Esophagus squamous epithelium (tissue), 5 donors: ENCODE measurements at places on chromosomes 1 and 21. TPM values are rescaled to one million over a fixed set of nuclear protein-coding genes. Genes with fewer than 3 reads are reported as not detected.

DNA sequence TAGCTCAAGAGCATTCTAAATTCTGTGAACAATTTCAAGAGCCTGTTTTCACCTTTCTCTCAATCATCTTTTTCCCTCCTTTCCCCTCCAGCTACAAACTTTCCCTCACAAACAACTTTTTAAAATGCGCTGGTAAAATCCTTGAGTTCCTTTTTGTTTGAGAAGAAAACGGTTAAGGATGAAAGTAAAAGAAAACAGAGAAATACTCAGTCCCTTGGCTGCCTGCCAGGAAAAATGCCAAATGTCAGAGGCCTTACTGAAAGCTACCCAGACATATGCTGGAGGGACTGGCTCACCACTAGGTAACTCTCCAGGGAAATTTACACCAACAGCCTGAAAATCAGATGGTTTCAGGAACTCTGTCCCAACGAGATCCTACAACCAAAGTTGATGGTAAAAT lies 11.0 kb upstream of the SERBP1 start:
- DNase-seq, result no peak

DNA sequence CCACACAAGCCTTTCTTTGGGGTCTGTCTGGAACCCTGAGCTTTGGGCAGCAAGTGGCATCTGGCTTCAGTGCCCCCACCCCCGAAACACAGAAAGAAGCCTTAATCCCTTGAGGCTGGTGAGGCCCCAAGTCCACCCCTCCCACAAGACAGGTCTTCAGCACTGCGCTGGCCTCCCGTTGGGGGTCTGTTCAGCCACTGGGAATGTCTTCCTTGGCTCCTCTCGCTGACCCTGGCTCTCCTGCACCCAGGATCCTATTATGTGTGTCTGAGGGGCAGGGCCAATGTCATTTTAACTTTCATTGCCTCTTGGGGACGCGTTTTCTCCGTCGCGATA lies 26.9 kb downstream of the ATP8B2 start:
- no peak for DNase-seq

GRCh38 chr1:119766374-119766794 lies 2.3 kb downstream of the HMGCS2 start:
- no peak for DNase-seq

GRCh38 chr1:154945160-154945961 lies 8.8 kb upstream of the PMVK start:
- DNase-seq, result no peak

Gene LDLRAD2
- not detected for total RNA-seq

DNA sequence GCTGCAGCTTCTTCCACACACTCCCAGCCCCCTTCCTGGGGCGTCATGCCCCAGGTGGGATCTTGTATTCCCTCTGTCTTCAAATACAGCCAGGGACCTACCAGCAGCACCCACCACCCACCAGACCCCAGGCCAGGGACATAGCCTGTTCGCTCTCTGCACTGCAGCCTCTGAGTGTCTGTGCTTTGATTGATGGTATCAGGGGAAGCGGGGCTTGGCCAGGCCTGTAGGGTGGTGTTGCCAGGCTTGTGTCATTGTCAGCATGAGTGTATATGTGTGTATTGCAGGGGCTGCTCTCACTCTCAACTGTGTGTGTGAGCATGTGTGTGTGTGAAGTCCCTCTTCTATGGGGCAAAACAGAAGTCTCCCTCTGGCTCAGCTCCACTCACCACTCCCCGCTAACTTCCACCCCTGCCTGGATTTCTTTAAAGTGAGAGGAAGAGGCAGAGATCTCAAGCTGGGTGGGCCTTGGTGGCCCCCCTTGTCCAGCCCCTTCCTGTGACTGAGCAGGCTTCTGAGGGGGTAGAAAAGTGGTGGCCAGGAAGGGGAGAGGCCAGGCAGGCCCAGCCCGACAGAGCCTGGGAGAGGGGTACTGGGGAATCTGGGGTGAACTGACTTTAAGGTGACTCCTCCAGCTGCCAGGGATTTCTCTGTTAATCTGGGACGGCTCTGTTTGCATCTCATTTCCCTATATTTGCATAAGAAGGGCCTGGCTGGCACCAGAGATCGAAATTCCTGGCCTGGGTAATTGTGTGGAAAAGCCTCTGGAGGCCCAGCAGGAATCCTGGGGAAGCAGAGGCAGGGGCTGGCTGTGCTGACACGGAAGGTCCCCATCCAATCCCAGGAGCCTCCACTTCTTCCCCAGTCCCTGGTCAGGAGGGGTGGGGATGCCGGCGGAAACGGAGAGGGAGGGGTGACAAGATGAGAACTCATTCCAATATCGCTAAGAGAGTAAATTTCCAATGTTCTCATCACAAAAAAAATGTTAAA lies 18.6 kb upstream of the ADGRB2 start:
- DNase-seq, result no peak

Gene SLFNL1
- 0.49 TPM for total RNA-seq

GRCh38 chr21:44498280-44499210 lies 41.5 kb downstream of the KRTAP10-1 start:
- no peak for DNase-seq

DNA sequence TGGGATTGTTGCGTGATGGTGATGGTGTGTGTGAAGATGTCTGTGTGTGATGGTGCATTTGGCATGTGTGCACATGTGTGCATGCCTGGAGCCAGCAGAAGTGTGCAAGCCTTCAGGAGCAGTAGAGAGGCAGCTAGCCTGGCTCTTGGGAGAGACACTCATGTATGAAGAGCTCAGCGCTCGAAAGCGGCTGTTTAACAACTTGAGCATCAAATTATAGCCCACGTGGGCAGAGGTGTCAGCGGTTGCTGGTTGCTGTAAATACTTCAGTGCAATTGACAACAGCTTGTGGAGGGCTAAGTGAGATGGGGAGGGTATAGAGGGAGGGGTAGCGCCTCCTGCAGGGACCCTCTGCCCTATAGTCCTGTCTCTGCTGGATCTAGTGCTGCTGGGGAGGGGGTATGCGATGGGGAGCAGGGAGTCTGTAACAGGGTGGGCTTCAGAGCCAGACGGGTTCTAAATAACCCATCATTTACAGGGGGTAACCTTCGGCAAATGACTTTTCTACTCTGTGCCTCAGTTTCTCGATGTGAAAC lies 21.5 kb downstream of the FOXD2 start:
- no peak for DNase-seq

- DNase-seq, result no peak
Observed at GRCh38 chr1:202038688-202039346, 28.4 kb downstream of the ELF3 start.

Gene PTGS2
- 1.6 TPM for total RNA-seq

GRCh38 chr1:235632506-235633401 lies 16.8 kb downstream of the GNG4 start:
- no peak for DNase-seq

GRCh38 chr1:103788377-103788776 lies 38.7 kb downstream of the AMY1C start:
- DNase-seq, result no peak

DNA sequence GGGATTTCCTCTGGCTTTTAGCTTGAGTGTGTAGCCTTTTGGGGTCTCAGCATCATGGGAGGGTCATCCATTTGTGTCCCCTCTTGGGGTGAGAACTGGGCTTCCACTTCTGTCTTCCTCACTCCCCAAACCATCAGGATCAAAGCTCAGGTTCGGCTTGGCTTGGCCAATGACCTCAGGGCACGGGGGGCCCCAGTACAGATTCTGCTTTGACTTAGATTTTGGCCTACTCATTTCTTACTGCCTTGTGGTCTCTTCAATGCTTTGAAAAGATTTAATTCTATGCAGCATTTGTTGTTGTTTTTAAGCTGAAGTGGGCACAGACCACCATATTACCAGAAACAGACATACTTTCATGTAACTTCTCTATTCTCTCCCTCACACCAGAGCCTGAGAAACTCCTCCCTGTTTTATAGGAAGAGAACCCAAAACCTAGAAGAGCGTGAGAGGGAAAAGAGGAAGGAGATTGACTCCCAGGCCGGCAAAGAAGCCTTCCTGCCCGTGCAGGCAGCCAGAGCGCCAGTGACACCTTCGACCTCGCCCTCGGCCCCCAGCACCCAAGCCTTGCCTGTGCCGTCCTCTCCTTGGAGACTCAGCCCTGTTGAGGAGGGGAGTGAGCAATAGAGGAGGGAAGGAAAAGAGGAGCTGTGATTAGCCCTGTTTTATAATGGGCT lies 1.9 kb upstream of the S100A3 start:
- no peak for DNase-seq

- DNase-seq, result no peak
Observed at GRCh38 chr21:44294391-44295162, 5.3 kb upstream of the PFKL start.

GRCh38 chr1:11248169-11248568 lies 14.2 kb downstream of the MTOR start:
- DNase-seq, result no peak

Gene SLC35F3
- 0.57 TPM for total RNA-seq

DNA sequence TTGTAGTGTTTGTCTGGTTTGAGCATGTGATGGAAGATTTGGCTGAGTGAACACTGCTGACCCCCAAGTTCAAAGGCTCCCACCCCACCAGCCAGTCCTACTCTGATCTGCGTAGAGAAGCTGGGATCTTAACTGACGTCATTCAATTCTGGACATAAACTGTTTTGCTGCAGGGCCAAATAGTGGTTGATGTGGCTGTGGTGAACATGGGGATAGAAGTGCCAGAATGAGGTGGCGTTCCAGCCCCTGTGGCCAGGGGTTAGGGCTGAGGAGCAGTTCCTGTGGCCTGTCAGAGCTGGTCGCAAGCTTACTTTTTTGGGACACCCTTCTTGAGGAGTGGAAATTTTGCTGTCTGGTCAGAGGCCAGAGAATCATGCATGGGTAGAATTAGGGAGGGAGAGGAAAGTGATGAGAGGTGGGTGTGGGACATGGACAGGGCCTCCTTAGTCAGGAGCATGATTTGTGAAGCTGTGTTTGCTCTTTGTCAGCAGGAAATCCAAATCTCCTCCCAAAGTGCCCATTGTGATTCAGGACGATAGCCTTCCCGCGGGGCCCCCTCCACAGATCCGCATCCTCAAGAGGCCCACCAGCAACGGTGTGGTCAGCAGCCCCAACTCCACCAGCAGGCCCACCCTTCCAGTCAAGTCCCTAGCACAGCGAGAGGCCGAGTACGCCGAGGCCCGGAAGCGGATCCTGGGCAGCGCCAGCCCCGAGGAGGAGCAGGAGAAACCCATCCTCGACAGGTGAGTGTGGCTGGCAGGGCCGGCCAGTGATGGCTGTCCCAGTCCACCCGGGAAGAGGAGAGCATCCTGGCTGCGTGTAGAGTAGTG lies 25.9 kb downstream of the SZRD1 start:
- no peak for DNase-seq

GRCh38 chr1:35857830-35858229 lies 25.2 kb upstream of the AGO1 start:
- DNase-seq, result no peak

DNA sequence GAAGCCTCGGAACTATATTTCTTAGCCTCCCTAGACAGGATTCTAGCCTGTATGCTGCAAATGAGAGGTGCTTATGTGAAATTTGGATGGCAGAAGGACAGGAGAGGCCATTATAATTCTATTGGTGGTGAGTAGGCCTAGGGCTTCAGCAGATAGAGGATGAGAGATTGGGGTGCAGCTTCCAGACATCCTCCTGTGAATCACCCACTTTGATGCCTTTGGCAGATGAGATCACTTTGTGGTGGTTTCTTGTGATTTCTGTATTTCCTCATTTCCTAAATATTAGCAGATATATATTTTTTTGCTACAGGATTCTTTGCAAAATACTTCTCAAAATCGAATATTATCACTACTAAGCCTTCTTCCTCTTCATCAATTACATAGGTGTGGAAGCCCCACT lies 37.3 kb downstream of the MFSD2A start:
- DNase-seq, result no peak

- DNase-seq, result no peak
Observed at GRCh38 chr1:96525657-96526557, 195.7 kb upstream of the PTBP2 start.

- DNase-seq, result no peak
Observed at GRCh38 chr1:226107471-226108460, 45.2 kb downstream of the H3-3A start.

Gene NBPF19
- total RNA-seq, result 14.3 TPM

DNA sequence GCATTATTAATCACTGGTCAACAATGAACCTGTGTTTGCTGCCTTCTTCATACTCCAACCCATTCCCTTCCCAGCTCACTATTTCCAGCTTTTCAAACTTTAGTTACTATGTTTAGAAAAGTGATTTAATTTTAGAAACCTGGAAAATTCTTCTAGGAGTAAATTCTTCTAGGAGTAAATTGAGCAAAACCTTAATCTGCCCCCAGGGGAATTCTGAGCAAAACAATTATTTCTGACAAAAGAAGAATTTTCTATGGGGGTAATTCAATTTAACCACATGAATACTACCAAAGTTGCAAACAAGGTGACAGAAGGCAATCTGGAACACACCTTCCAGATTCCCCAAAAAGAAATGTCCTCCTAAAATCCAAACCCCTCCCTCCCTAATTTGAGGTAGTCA lies 1.8 kb downstream of the LUZP1 start:
- DNase-seq, result no peak

- DNase-seq, result no peak
Observed at GRCh38 chr1:8439015-8439702, 121.2 kb downstream of the SLC45A1 start.

DNA sequence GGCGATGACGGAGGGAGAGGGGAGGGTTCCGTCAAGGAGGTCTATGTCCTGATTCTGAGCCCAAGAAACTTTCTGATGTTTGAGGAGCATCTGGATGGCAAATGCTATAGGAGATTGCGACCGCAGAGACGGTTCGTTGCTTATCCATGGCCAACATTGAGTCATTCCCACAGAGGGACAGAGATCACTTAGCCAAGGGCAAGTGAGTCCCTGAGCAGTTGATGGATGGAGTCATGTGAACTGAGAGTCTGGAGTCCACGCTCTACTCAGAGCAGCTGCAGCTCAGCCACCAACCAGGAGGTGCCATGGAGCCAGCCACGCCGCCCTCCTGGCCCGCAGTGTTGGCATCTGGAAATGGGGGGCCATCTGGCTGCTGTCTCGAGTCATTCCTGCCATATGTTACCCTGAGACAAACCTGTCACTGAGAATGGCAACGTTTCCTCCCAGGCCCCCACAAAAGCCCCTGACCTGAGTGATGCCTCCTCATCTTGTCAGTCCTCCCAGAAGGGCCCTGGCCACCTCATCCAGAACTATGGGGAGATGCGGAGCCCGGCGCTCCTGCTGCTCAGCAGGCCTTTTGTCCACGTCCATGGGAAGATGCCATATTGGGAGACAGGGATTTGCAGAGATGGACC lies 58.6 kb downstream of the ATP5PO start:
- DNase-seq, result no peak

GRCh38 chr1:205666372-205667166 lies 13.7 kb downstream of the SLC45A3 start:
- DNase-seq, result no peak

DNA sequence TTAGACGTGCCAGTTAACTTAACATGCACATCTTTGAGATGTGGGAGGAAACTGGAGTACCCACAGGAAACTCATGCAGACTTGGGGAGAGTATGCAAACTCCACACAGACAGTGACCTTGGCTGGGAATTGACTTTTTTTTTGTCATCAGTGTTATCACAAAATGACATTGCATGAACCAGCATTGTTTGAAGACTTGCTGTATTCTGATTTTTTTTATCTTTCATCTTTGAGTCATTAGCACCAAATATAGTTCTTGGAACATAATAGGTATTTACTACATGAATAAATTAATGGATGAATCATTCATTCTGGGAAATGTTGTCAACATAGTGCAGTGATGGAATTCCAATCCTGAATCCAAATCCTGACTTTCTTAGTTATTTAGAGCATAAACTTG lies 77.0 kb downstream of the ATF6 start:
- DNase-seq, result no peak

Gene TAS1R1
- total RNA-seq, result not detected
